ENCODE measurements at places on chromosomes 2 and 18. TPM values are rescaled to one million over a fixed set of nuclear protein-coding genes. Genes with fewer than 3 reads are reported as not detected.

ITGB6 gene
- total RNA-seq = 52.6 TPM

PXDN gene
- 39.8 TPM for total RNA-seq

DNA sequence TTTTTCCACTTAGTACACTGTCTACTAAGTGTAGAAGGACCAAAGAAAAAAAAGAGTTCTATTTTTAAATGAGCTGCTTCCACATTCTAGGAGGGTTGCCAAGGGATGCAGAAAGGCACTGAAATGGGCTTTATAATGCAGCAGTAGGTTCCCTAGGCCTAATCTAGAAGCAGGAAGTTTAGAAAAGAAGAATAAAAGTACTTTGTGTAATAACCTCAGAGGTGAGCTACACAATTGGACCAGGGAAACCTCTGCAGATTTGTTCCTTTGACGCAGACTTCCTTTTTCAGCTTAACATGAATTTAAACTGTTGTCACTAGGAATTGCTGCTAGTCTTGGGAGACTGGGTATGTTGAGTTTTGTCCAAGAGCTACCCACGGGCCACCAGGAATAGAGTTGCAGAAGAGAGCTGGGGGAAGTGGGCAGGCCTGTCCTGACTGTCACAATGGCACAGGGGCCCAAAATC lies 34.6 kb upstream of the RAB1A start:
- H3K4me1 ChIP-seq = peaks cover 6% of the 10 kb centered on the region
- no peak overlapping the region for H3K4me3 ChIP-seq
- H3K36me3 ChIP-seq = no peaks in the 10 kb centered on the region
- no peaks in the 10 kb centered on the region for H3K27me3 ChIP-seq
- DNase-seq = no peak

MYO5B gene
- 41.9 TPM for total RNA-seq

GRCh38 chr2:44777537-44777936 lies 164.0 kb upstream of the SIX3 start:
- no peaks in the 10 kb centered on the region for H3K27me3 ChIP-seq
- H3K4me1 ChIP-seq = no peaks in the 10 kb centered on the region
- H3K4me3 ChIP-seq = no peak overlapping the region
- H3K27ac ChIP-seq = no peak overlapping the region
- no peaks in the 10 kb centered on the region for H3K36me3 ChIP-seq

GRCh38 chr2:33320573-33320972 lies 155.9 kb upstream of the RASGRP3 start:
- H3K4me1 ChIP-seq = peaks cover 4% of the 10 kb centered on the region
- H3K27me3 ChIP-seq = no peaks in the 10 kb centered on the region
- H3K27ac ChIP-seq = no peak overlapping the region
